ENCODE measurements at places on chromosomes 1 and 21.
A peak's percentile ranks its signal among the peaks of the same experiment; 100 is the strongest.

- DNase-seq = no peak
Measured at GRCh38 chr1:5896706-5897660, 95.2 kb downstream of the NPHP4 start.

DNA sequence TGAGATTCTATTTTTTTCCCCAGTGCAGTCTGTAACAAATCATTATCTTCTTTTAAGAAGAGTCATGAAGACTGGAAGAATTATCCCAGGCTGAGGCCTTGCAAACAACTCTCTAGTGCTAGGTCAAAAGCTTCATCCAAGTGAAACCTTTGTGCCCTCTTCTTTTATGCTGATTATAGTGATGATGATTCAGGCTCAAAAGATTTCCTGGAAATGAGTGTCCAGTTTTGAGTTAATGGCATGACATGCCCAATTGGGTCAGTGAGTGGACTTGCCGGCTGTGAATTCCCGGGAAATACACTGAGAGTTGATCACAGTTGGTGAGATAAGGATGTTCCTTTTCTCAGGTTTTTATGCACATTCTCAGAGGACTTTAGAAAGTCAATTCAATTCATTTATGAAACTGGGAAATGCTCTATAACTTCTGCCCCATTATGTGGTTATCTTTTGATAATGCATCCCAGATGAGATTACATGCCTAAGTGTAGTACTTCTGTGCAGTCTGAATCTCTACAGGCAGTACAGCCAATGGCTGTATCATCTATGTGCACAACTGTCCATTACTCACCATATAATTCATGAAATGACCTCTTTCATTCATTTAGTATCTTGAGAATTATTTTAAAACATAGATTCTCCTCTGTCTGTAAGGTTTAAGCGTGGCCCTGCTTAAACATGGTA is 66.2 kb downstream of the S1PR1 start:
- DNase-seq = no peak

DNA sequence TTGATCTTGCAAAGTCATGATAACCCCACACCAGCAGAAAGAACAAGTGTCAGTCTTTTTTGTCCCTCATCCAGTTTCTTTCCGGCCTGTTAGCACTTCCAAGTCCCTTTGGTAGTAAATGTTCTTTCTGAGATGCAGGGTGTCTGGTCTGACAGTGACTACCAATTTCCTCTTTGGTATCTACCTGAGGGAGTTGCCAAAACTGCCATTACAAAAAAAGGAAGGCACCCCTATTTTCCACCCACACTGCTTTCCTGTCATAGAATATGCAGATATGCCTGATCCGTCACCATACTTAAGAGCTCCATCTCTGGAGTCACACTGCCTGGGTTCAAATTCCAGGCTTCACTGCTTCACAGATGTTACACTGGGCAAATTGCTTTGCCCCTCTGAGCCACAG is 72.4 kb downstream of the ZNF281 start:
- DNase-seq = no peak

DNA sequence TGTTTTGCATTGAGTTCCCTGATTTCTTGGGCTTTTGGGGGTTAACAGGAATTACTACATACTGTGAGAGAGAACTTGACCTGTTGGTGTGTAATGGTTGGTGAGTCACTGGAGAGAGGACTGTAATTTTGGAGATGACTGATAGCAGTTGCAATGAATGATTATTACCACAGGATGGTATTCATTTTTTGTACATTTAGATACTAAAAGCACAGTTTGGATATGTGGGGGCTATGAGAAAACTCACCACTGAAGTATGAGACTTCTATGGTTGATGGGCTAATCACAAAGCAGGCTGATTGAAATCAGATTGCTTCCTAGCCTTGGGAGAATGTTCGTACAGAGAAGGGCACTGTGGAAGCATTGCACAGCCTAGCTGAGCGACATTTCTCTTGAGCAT is 1571.3 kb upstream of the PRMT6 start:
- DNase-seq = no peak

DNA sequence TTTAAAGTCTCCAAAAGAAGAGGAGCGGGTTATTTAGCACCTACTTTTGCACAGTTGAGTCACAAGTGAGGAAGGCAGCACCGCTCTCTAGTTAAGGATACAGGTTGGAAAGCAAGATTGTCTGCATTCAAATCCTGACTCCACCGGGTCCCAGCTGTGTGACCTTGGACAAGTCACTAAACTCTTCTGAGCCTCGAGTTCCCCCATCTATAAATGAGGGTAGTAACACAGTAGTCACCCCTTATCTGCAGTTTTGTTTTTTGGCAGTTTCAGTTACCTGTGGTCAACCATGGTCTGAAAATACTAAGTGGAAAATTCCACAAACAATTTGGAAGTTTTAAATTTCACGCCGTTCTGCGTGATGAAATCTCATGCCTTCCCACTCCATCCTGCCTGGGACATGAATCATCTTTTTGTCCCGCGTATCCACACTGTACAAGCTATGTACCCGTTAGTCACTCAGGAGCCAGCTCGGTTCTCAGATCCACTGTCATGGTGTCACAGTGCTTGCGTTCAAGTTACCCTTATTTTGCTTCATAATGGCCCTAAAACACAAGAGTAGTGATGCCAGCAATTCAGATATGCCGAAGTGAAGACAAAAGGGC is 49.4 kb downstream of the CAPZB start:
- DNase-seq = no peak

GRCh38 chr21:41643246-41643966 is 123.4 kb downstream of the RIPK4 start:
- DNase-seq = no peak

GRCh38 chr1:61620536-61620935 is 104.4 kb downstream of the TM2D1 start:
- DNase-seq = no peak

- peak; percentile 19 for DNase-seq
Measured at GRCh38 chr1:67850151-67850551, 16.9 kb upstream of the GNG12 start.

DNA sequence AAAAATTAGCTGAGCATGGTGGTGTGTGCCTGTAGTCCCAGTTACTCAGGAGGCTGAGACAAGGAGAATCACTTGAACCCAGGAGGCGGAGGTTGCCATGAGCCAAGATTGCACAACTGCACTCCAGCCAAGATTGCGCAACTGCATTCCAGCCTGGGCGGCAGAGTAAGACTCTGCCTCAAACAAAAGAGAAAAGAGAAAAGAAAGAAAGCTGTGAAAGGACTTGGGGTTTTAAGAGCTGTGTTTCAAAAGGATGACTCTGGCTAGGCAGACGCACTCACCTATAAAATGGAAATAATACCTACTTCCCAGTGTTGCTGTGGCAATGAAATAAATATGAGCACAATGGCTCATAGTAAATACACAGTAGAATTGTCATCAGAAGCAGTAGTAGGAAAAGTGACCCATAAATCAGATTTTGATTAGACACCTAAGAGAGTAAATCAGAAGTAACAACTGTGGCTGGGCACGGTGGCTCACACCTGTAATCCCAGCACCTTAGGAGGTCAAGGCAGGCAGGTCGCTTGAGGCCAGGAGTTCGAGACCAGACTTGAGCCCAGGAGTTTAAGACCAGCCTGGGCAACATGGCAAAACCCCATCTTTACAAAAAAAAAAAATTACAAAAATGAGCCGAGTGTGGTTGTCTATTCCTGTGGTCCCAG is 45.9 kb upstream of the PUM1 start:
- DNase-seq = no peak

GRCh38 chr21:26117972-26118367 is 52.6 kb downstream of the APP start:
- no peak for DNase-seq

DNA sequence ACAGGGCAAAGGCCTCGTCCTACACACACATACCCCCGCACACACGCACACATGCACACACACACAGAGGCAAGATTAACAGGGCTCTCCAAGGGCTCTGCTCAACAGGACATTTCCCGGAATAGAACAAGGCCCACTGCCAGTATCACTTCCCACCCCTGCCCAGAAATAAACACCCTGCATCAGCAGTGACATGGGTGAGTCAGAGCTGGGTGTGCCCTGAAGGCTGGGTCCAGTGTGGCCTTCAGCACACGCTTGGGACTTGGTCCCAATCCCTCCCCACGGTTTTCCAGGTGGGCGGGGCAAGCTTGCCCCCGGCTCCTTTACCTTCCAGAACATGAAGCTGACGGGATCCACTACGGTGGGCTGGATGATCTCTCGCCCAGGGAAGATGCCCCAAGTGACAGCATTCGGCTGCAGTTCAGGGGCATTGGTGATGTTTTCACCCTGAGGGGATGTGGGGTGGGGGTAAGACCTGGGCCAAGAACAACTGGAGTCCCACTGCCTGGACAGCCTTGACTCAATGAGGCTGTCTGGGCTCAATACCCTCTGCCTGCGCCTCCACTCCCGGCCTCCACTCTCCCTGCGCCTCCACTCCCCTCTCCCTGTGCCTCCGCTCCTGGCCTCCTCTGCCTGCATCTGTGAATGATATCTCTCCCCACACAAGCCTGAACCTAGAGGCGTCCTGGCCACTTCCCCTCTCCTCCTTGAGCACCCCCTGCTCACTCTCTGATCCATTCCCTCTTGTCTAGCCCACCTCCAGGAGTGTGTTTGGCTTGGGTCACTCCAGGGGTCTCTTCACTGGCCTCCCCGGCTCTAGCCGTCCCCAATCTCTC is 14.7 kb downstream of the MTHFR start:
- peak; percentile 46 for DNase-seq

- no peak for DNase-seq
Measured at GRCh38 chr1:204250428-204251030, 36.7 kb upstream of the GOLT1A start.

DNA sequence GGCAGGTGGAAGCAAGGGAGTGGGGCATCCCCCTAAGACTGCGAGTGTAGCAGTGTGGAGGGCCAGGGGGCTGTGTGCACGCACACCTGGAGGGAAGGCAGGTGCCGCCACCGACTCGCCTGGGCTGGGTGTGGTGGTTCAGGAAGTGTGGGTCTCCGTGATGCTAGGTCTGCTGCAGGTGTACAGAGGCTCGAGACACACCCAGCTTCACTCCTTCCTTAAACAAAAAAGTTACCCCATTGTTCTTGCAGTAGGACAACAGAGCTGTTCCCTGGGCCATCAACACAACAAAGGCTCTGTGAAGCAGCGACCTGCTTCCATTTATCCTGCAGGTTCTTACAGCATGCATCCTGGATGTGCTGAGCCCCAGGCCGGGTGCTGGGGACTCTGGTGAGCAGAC is 100.4 kb upstream of the TMEM51 start:
- DNase-seq = no peak

DNA sequence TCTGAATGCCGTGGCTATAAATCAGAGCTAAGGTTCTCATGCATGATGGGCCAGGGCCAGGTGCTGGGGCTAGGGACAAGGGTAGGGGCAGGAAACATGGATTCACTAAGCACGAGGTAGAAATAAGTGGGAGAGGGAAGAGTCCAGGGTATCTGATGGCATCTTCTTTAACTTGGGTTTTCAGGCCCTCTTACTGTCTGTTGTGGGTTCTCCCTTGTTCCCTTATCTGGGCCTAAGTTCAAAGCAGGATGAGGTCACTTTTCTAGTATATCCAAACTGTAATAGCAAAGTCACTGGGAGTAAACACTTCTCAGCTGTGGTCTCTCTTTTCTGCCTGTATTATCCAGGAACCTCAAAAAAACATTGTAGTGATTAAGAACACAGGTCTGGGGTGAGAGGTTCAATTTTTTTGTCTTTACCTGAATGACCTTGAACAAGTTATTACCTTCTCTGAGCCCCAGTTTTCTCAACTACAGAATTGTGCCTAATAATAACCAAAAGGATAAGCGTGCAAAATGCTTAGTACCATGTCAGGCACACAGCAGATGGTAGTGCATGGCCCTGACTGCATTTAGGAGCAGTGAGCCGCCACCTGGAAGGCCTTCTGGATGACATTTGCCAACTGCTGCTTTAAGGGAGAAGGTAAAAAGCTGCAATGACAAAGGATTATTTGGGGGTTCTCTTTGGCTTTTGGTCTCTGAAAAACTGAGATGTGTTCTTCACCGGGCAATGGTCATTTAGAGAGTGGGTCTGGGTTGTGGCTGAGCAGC is 53.6 kb upstream of the A3GALT2 start:
- no peak for DNase-seq

DNA sequence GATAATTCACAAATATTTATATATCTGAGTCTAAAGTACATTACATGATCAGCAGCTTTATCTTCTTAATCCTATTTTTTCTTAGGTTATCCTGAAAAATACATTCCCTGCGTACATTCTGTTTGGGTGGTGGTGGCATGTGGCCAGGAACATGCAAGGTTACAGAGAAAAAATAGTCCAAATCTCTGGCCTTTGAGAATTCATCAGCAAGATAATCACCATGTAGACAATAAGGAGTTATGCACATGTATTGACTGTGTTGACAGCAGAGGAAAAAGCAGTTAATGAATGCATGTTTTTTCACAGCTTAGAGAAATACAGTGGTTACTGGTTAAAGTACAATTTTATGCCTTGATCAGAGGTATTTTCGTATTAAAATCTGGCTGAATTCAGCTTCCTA is 49.0 kb downstream of the ABCA4 start:
- no peak for DNase-seq

- DNase-seq = no peak
Measured at GRCh38 chr1:163813251-163813650, 491.5 kb downstream of the NUF2 start.

Measured in SJCRH30 (cell line).